ENCODE measurements at places on chromosomes 7 and 10.

DNA sequence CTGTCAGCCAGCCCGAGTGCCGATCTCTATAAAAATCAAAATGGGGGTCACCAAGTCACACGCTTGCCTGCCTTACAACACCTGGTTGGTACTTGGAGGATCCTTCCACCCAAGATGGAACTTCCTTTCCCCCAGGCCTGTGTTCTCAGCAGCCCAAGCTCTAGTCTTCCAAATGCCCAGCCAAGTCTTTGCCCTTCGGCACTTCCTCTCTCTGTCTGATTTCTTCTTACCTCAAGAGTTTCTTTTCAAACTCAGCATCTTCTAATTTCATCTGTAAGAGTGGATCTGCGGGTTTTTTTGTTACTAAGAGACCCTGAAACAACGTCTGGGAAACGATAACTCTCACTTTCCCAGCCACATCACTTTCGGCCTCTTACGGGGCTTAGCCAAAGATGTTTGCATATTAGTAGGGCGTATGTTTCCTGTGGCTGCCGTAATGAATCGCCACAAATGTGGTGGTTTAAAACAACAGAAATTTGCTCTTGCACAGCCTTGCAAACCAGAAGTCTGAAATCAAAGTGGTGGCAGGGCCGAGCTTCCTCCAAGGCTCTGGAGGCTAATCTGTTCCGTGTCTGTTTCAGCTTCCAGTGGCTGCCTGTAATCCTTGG, 219.9 kb downstream of the TCF7L2 start:
- DNase-seq = no peak

- peak; percentile 78 for DNase-seq
Measured at GRCh38 chr10:128064108-128064969, 61.9 kb downstream of the MKI67 start.

DNA sequence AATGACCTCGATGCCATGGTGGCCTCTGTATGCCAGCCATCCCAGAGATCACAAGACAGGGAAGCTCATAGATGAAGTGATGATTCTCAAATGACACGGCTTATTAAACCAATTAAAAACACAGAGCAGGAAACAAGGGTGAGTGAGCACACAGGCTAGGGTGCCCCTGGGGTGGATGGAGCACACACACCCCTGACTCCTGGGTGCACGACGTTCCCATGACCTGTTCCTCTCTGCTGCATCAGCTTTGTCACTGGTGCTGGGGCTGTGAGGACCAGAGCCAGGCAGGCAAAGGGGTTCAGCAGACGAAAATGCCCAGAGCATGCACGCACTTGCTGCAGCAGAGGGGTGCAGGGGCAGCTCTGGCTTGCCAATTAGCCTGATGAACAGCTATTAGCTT, 86.5 kb upstream of the LRRC4 start:
- no peak for DNase-seq

GRCh38 chr7:16982640-16983350, 101.0 kb upstream of the AGR3 start:
- no peak for DNase-seq

GRCh38 chr10:63140077-63140476, 6.9 kb downstream of the NRBF2 start:
- no peak for DNase-seq
